Activated CD4-positive, alpha-beta T cell treated with anti-CD3 and anti-CD28 coated beads, Interleukin-2, amount 10 ng/mL, durations not matched to agents 24 days and 14 days (primary cell): ENCODE measurements at places on chromosomes 6 and 20. TPM values are rescaled to one million over a fixed set of nuclear protein-coding genes. Genes with fewer than 3 reads are reported as not detected.
A peak's percentile ranks its signal among the peaks of the same experiment; 100 is the strongest.

CGAS gene
- total RNA-seq = 45.0 and 49.7 TPM in 2 replicates

TULP4 gene
- 23.9 and 24.0 TPM in 2 replicates for total RNA-seq

DNA sequence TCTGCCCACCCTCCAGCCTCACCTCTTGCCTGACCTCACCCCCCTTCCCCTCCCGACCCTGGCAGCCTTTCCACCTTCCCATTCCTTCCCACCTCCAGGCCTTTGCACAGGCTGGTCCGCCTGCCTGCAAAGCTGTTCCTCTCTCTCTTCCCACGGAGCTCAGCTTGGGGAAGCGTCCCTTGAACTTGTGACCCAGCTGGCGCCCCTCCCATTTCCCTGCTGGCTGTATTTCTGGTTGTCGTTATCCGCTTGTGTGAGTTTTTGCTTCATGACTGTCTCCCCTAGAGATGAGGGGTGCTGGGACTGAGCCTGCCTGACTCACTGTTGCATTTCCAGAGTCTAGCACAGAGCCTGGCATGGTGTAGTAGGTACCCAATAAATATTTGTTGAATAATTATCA, 32.5 kb downstream of the VSTM2L start:
- H3K27ac ChIP-seq = no peak overlapping the region
- no peaks in the 10 kb centered on the region for H3K4me1 ChIP-seq
- no peak overlapping the region for H3K4me3 ChIP-seq
- no peak for DNase-seq
- H3K27me3 ChIP-seq = peaks cover 6% of the 10 kb centered on the region

DNA sequence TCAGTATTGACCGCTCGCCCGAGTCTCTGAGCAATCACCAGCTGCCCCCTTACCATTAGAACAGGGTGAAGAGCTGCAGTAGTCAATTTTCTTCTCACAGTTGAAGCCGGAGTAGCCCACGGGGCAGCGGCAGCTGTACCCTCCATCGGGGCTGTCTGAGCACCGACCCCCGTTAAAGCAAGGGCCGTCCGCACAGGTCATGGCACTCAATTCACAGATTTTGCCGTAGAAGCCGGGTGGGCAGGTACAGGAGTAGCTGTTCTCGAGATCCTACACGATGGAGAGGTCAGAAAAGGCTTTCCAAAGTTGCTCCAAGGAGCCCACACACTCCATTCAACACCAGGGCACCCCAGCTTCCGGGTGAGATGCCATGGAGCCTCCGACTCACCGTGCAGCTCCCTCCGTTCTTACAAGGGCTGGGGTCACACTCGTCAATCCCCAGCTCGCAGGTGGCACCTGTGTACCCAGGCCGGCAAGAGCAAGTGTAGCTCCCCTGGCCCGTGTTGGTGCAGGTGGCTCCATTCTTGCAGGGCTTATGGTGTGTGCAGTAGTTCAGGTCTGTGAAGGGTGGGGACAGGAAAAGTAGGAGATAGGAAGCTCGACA, 5.9 kb downstream of the DLL1 start:
- no peak overlapping the region for H3K27ac ChIP-seq
- no peaks in the 10 kb centered on the region for H3K36me3 ChIP-seq
- H3K4me3 ChIP-seq = no peak overlapping the region
- H3K27me3 ChIP-seq = peaks cover 46% of the 10 kb centered on the region

DNA sequence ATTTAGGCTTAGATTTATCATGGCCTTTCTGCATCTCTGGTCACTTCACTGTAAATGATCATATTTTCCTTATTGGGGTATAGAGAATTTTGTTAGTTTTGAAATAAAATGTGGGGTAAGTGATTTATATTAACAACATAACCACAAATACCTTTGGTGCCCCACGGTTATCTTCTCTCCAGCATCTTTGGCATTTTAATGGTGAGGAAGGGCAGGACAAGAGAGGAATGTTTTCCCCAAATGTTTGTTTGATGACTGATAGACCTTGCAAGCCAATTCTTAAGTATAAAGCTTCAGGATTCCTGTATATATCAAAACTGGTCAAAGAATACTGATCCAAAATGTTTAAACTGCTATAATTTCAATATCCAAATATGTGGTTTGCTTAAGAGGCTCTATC, 171.6 kb upstream of the SMLR1 start:
- H3K27me3 ChIP-seq = peaks cover 4% of the 10 kb centered on the region
- no peaks in the 10 kb centered on the region for H3K36me3 ChIP-seq
- no peak overlapping the region for H3K27ac ChIP-seq
- DNase-seq = no peak

- peak; percentile 51 for DNase-seq
- peaks cover 53% of the 10 kb centered on the region for H3K27me3 ChIP-seq
- H3K4me1 ChIP-seq = no peaks in the 10 kb centered on the region
- H3K4me3 ChIP-seq = no peak overlapping the region
- H3K36me3 ChIP-seq = no peaks in the 10 kb centered on the region
Measured at GRCh38 chr6:167819576-167819975, 7.1 kb upstream of the AFDN start.

DNA sequence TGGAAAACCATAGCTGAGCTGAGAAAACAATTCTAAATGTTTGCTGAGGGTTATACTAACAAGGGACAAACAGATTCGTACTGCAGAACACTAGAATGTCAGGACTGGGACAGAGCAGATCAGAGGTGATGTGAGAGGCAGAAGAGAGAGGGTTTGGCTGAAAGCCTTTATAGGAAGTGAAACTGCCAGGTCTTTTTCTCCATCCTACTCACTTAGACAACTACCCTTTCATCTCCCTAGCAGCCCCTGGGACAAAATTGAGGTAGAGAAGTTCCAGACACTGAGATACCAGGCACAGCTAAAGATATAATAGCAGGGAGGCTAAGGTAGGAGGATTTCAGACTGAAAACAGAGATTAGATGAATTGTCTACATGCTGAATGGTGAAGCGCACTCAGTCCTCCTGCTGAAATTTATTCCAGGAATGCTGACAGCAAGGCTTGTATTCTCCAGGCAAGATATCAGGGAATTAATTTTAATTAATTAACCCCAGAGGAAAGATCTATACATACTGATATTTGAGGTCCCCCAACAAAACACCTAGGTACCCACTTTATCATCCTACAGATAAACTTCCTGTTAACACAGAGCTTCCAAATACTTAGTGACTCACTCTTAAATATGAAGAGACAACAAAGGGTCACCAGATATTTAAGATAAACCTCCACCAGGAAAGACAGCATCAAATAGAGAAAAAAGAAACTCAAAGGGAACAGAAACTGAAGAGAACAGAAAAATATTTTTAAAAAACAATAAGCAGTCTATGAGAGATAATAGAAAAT, 12.6 kb upstream of the EIF2S2 start:
- H3K36me3 ChIP-seq = no peaks in the 10 kb centered on the region
- H3K27ac ChIP-seq = no peak overlapping the region
